ENCODE measurements at places on chromosomes 5 and 9. TPM values are rescaled to one million over a fixed set of nuclear protein-coding genes. Genes with fewer than 3 reads are reported as not detected.

Gene PCDHB5
- 0.53 TPM for total RNA-seq

Gene GPR150
- 0.20 TPM for total RNA-seq

Gene UBE2QL1
- not detected for total RNA-seq

Gene MYMK
- not detected for total RNA-seq

Gene GLDC
- 19.4 TPM for total RNA-seq

Gene FBXO10
- total RNA-seq: 9.5 TPM

Gene SEMA5A
- 0.04 TPM for total RNA-seq

Gene HSPA5
- total RNA-seq: 186 TPM

Gene SPATA31A3
- not detected for total RNA-seq

Gene LCN15
- total RNA-seq: not detected

DNA sequence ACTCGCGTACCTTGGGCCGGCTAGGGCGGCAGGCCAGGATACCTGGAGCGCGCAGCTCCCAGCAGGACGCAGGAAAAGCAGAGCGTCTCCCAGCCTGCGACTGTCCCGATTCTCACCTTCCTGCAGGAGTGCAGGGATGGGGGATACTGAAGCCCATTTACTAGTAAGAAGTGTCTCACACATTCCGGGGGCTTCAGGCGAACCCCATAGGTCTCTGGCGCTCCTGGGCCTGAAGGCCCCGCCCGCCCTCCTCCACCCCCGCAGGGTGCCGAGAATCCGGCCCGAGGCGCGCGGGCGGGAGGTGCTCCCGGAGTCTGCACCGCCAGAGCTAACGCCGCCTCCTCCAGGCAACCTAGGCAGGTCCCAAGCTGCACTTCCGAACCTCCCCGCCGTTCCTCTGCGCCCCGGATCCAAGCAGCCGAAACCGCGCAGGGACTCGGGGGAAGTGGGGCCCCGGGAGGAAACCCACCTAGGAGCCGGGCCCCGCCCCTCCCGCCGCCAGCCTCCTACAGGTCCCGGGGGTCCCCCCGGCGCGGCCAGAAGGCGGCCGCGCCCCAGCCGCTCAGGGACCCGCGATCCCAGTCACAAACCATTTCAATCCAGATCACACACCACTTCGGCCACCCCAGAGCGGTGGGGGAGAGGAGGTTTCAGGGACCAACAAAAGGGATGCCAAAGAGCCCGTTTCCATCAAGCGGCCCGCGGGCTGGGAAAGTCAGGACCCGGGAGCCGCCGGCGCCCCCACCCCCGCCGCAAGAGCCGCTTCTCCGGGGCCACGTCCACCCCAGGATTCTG, 1.2 kb downstream of the ROR2 start:
- DNase-seq: no peak

DNA sequence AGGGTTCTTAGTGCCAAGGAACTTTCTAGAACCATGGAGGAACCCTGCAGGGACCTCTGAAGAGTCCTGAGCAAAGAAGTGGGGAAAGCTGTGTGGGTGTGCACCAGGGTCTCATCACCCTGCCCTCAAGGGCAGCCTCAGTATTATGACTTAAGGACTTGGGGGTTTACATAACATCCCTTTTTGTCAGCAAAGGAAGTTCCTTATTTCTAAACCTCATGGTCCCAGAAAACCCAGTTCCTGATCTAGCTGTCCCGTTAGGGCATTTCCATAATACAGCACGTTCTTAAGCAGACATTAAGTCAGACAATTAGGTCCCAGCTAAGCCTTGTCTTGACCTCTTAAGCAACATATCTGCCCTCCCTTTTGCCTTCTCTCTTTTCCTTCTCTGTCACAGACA, 57.3 kb downstream of the DAPK1 start:
- DNase-seq: no peak

DNA sequence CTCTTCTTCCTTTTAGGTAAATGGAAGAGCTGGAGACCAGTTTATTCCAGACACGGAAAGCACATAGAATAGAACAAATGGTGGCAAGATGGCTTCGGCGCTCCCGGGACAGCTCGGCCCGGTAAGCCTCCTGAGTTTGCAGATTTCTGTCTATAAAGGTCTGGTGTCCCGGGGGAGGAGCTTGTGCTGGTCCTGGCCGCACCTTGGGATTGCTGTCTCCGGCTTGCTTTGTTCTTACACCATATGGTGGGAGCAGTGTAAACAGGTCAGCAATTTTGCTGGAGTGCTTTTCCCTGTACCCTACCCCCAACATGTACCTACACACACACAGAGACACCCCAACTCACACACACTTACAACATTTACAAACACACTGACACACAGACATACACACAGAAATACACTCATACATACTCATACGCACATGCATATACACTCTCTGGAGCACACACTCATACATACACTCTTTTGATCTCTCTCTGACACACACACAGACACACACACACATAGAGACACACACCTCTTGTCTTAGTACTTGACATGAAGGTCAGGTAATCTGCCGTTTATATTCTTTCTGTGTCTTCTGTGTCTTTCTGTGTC, 42.0 kb downstream of the FRMPD1 start:
- no peak for DNase-seq

- no peak for DNase-seq
Observed at GRCh38 chr9:68869022-68869421, 144.9 kb downstream of the PRKACG start.

GRCh38 chr5:96809921-96810320, 2.2 kb upstream of the ERAP1 start:
- no peak for DNase-seq

DNA sequence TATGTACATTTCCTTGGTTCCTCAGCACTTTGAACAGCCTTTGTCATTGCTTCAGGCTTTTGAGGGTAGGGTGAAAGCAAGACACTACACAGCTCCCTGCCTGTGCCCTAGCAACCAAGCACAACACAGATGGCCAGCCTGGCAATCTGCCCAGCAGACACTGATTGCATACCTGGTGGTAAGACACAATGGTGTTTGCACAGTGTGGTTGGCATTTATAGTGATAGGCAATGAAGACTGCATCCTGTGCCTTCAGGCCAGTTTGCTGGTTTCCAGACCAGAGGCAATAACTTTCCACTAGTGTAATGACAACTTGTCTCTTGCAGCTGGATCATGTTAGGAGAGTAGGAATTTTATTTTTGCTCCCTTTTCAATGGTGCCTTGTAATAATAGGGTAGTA, 144.5 kb upstream of the TNC start:
- no peak for DNase-seq

- no peak for DNase-seq
Observed at GRCh38 chr9:2785060-2785950, 58.6 kb downstream of the PUM3 start.

DNA sequence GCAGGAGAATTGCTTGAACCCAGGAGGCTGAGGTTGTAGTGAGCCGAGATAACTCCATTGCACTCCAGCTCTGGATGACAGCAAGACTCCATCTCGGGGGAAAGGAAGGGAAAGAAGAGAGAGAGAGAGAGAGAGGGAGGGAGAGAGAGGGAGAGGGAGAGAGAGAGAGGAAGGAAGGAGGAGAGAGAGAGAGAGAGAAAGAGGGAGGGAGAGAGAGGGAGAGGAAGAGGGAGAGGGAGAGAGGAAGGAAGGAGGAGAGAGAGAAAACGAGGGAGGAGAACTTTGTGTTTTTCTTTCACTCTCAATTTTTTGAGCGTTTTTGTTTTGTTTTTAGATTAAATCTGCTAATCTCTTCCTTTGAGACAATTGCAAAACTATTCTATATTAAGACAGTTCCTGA, 46.9 kb downstream of the SPEF2 start:
- no peak for DNase-seq

- DNase-seq: no peak
Observed at GRCh38 chr5:118806571-118806970, 181.8 kb downstream of the DTWD2 start.

- DNase-seq: no peak
Observed at GRCh38 chr5:37110135-37110534, 139.0 kb downstream of the CPLANE1 start.

GRCh38 chr9:97502984-97503861, 1.8 kb downstream of the TMOD1 start:
- no peak for DNase-seq

Data from pulmonary artery endothelial cell (primary cell).